Peyer's patch (tissue), 4 donors: ENCODE measurements at places on chromosomes 13 and 19.

- no peak for DNase-seq
These were observed 1500.4 kb downstream of the EFNB2 start for GRCh38 chr13:105035092-105035491.

DNA sequence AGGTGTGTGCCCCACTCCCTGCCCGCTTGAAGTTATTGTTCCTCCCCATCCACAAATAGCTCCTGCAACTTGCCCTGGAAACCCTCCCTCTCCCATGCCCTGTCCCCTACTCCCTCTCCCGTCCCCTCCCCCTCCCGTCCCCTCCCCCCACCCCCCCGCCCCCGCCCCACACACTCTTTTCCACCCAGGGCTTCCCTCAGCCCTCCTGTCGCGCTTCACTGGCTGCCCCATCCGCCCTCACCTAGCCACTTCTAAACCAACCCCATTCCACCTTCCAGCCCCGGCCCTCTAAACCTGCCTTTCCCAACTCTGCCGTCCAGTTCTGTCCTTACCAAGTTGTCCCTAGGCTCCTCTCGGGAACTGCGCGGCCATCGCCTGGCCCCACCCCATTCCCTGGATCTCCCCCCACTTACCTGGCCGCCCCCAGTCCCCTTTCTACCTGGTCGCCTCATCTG, 993 bp downstream of the RGL3 start:
- DNase-seq: no peak

GRCh38 chr19:35557539-35558399, 5.7 kb downstream of the ATP4A start:
- peak; percentile 40 for DNase-seq

- no peak for DNase-seq
These were observed 2.1 kb downstream of the TMEM255B start for GRCh38 chr13:113761136-113761535.

DNA sequence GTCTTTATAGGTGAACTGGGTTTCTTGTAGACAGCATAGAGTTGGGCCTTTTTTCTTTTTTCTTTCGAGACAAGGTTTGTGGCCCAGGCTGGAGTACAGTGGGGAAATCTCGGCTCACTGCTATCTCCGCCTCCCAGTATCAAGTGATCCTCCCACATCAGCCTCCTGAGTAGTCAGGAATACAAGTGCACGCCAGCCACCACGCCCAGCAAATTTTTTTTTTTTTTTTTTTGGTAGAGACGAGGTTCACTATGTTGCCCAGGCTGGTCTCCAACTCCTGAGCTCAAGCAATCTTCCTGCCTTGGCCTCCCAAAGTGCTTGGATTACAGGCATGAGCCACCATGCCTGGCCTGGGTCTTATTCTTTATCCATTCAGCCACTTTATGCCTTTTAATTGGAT, 5.1 kb upstream of the CALM3 start:
- no peak for DNase-seq

DNA sequence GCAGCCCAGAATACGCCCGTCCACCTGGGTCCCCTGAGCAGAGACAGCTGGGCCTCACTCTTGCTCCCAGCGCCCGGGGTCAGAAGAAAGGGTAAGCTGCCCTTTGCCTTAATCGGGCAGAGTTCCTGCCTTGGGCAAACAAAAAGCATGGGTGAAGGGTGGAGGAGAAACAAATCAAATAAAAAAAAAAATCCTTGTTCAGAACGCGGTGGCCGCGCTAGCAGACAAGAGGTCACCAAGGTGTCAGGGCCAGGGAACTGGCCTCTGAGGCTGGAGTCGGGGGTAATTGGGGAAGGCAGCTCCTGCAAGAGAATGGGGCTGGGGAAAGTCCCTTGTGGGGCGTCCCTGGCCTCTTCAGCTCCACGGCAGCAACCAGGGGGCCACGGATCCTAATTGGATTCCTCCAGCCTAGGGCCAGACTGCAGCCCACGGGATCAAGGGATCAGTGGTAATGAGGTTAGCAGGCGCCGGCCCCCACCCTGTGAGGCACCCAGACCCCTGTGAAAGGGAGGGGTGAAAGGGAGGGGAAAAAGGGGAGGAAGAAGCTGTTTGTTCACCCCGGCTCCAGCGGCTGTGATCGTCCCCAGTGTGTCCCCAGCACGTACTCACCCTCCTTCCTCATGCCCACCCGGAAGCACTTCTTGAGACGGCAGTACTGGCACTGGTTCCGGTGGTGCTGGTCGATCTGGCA, 5.5 kb downstream of the NR2F6 start:
- DNase-seq: no peak

GRCh38 chr13:97892717-97893116, 60.8 kb upstream of the IPO5 start:
- no peak for DNase-seq

DNA sequence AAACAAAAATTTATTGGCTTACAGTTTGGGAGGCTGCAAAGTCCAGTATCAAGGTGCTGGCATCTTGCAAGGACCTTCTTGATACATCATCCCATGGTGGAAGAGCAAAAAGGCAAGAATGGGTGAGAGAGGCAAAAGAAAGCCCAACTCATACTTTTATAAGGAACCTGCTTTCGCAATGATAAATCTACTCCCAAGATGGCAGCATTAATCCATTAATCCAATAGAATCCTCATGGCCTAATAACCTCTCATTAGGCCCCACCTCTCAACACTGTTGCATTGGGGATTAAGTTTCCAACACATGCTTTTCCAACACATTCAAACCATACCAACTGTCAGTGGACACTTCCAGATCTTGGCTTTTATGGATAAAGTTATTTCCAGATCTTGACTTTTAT, 48.7 kb upstream of the ZNF507 start:
- no peak for DNase-seq

DNA sequence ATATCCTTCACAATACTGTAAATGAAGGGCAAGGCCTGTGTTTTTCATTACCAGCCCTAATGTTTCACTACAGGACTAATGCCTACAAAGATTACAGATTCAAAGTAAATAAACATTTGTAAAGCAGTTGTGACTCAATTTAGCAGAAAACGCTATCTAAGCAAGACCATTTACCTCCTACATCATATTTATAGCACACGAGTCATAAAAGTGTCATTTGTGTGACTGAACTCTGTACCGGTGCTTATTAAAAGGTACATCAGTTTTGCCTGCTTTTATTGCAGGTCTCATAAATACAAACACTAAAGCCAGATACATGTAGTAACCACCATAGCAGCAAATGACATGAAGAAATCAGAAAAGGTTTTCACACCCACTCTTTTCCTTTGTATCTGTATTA, 61.5 kb upstream of the SLC15A1 start:
- no peak for DNase-seq
